ENCODE measurements at places on chromosomes 2 and 18.

- DNase-seq, result no peak
Observed at GRCh38 chr2:198063242-198063641, 258.8 kb downstream of the PLCL1 start.

DNA sequence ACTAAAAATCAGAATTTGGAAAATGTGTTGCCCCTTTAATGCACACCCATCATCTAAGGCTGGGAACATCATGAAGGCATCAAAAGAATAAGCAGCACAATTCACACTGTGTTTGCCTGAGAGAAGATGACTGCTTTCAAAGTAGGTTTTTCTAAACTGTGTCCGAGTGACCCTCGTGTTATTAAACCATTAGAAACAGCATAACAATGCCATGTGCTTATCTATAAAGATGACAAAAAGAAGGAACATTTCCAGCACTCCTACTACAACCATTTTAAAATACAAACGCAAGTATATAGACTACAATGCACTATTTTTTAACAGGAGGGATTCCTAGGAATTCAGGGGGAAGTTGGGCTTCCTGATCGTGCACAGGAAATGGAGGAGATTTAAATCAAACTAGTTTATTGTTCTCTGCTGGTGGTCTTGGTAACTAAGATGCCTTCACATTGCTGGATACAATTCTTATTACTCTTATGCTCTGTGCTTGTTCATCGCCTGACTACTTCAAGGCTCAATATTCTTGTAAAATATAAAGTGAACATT is 305.9 kb upstream of the CCDC68 start:
- no peak for DNase-seq

GRCh38 chr2:166104773-166105172 is 23.0 kb downstream of the SCN1A start:
- DNase-seq, result no peak

DNA sequence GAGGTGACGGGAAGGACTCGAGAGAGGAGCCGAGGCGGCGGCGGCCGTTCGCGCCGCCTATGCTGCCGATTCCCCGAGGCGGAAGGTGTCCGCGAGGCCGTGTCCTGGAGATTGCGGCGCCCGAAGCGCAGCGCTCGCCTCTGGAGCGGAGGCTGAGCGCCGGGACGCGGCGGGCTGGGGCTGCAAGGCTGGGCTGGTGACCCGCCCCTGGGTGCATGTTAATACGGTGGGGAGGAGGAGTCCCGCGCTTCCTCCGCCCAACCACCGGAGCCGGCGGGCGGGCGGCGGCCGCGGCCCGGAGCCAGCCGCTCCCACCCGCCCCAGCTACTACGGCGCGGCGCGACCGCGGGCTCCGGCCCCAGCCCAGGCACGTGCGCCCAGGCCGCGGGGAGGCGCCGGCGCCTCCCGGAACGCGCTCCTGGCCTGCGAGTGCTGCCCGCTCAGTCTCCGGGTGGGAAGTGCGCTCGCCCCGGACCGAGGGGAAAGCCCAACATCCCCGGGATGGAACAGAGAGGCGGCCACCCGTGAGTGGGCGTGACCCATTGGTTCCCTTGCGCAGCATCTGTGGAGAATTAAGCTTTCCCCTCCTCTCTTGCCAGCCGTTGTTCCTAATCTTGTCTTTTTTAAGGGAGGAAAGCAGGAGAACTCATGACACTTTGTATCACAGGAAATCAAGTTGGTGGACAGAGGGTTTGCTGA is at the start of gene DLGAP1:
Gene DLGAP1, minus strand, starts transcription at position 195 of the 699 bp plus-strand sequence.
- no peak for DNase-seq

DNA sequence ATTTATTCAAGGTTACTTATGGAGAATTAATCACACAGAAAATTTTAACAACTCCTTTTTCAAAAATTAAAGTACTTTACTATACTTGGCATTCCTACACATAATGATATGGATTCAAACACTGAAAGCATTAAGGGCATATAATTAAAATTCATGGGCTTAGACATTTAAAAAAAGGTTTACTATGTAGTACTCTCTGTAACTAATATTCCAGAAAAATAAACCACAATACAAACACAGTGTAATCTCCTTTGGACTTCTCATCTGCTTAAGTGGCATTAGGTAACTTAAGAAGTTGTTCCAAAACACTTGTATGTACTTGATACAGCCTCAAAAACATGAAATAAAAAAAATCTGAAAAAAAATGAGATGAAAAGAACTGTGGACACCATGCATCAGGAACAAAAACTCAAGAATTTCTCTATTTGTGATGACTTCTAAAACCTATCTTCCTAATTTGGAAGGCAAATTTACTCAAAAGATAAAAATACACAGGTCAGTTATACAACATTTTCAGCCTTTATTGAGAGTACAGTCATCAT is 21.0 kb downstream of the C1D start:
- DNase-seq, result no peak

GRCh38 chr2:159131267-159131913 is 155.1 kb downstream of the WDSUB1 start:
- DNase-seq, result no peak

Data from AG04449 (cell line).